Activated naive CD8-positive, alpha-beta T cell treated with anti-CD3 and anti-CD28 coated beads, Interleukin-2, amount 10 ng/mL, durations not matched to agents 7 days and 5 days (primary cell): ENCODE measurements at places on chromosomes 16 and 17. TPM values are rescaled to one million over a fixed set of nuclear protein-coding genes. Genes with fewer than 3 reads are reported as not detected.

DNA sequence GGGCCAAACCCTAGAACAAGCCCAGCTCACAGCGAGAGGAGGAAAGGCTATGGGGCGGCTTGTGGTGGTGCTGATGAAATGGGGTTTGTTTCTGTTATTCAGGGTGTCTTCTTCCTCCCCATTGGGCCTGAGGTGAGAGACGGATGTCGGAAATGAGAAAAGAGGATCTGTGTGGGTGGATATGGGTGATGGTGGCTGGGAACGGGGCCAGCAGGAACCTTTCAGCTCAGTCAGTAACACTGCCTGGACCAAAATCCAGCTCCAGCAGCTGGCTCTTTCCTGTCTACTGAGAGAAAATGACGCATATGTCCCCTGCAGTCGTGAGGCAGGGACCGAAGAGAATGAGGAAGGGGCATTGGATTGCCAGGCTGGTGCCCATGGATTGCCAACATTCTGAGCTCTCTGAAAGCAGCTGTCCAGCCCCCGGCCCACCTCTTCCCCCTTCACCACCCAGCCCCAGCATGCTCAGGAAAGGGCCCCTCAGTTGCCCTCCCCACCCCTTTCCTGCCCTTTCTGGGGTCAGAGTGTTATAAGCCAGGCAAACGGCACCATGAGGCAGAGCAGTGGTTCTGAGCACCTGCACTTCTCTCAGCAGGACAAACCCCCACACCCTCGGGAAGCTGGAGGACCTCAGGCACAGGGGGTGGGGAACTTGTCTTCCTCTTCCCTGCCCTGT, 4.0 kb downstream of the MYH3 start:
- peak overlapping the region; percentile 40 for H3K27ac ChIP-seq
- peaks cover 7% of the 10 kb centered on the region for H3K4me1 ChIP-seq
- H3K36me3 ChIP-seq = no peaks in the 10 kb centered on the region

DNA sequence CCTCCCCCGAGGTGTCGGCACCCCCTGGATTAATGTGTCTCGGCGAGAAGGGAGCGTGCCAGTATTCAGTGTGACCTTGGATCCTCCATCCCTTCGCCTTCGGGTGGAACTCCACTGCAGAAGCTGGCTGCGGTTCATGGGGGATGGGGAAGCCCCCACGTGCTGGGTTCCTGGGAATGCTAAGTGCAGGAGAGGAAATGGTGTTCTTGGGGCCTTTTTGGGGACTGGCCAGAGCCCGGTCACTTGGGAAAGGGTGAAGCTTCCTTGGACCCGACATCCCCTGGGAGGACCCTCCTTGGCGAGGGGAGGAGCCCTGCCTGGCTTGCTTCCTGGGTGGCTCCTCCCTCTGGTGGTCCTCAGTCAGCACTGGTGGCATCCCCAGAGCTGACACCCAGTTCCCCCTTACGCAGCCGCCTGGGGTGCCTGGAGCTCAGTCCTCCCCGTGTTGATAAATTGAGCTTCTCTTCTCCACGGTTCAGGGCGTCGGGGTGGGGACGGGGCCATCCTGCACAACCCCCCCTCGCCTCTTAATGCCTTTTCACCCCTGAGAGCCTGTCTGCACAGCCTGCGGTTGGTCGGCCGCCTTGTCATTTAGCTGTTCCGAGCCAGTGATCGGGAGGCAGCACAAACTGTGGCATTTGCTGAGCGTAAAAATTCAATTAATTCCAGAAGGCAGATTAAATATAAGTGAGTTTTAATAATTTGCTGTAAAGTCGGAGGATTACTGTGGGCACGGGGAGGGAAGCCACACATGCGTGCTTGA, 30.7 kb upstream of the GSE1 start:
- peaks cover 10% of the 10 kb centered on the region for H3K4me1 ChIP-seq
- H3K4me3 ChIP-seq = no peak overlapping the region
- H3K27ac ChIP-seq = peak overlapping the region; percentile 28
- peaks cover 2% of the 10 kb centered on the region for H3K36me3 ChIP-seq
- H3K27me3 ChIP-seq = no peaks in the 10 kb centered on the region
- no peak for DNase-seq

DNA sequence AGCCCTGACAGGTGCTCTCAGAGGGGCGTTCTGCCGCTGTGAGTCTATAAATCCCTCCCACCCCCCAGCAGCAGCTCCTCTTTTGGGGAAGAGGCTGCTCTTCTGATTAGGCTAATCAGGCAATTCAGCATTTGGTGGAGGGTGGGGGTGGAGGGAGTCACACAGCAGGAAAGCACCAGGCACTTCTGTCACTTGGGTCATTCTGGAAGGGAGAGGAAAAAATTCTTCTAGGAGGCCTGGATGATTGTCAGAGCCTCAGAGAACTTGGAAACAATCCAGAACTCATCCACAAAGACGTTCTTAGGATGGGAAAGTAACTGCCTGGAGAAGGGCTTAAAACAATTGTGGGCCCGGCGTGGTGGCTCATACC, 7.3 kb upstream of the SSTR2 start:
- no peak for DNase-seq
- no peak overlapping the region for H3K27ac ChIP-seq
- peaks cover 4% of the 10 kb centered on the region for H3K4me1 ChIP-seq
- H3K36me3 ChIP-seq = no peaks in the 10 kb centered on the region

Gene AIPL1
- not detected for total RNA-seq

- no peaks in the 10 kb centered on the region for H3K27me3 ChIP-seq
- peaks cover 9% of the 10 kb centered on the region for H3K36me3 ChIP-seq
- H3K4me3 ChIP-seq = peak overlapping the region; percentile 97
- DNase-seq = peak; percentile 51
- H3K27ac ChIP-seq = peak overlapping the region; percentile 92
Observed at GRCh38 chr16:2155977-2156848, 631 bp downstream of the TRAF7 start.

GRCh38 chr17:35529866-35530265, 7.6 kb downstream of the SLFN12L start:
- no peaks in the 10 kb centered on the region for H3K27me3 ChIP-seq
- H3K4me1 ChIP-seq = peaks cover 72% of the 10 kb centered on the region
- peak overlapping the region; percentile 64 for H3K4me3 ChIP-seq
- no peak for DNase-seq
- peaks cover 75% of the 10 kb centered on the region for H3K36me3 ChIP-seq

Gene KRT25
- total RNA-seq = not detected

Gene ZNF500
- total RNA-seq = 22.5 TPM

GRCh38 chr16:66240631-66241395, 125.7 kb upstream of the CDH5 start:
- H3K4me1 ChIP-seq = no peaks in the 10 kb centered on the region
- no peaks in the 10 kb centered on the region for H3K36me3 ChIP-seq
- H3K27me3 ChIP-seq = no peaks in the 10 kb centered on the region
- DNase-seq = no peak
- no peak overlapping the region for H3K27ac ChIP-seq
- H3K4me3 ChIP-seq = no peak overlapping the region

DNA sequence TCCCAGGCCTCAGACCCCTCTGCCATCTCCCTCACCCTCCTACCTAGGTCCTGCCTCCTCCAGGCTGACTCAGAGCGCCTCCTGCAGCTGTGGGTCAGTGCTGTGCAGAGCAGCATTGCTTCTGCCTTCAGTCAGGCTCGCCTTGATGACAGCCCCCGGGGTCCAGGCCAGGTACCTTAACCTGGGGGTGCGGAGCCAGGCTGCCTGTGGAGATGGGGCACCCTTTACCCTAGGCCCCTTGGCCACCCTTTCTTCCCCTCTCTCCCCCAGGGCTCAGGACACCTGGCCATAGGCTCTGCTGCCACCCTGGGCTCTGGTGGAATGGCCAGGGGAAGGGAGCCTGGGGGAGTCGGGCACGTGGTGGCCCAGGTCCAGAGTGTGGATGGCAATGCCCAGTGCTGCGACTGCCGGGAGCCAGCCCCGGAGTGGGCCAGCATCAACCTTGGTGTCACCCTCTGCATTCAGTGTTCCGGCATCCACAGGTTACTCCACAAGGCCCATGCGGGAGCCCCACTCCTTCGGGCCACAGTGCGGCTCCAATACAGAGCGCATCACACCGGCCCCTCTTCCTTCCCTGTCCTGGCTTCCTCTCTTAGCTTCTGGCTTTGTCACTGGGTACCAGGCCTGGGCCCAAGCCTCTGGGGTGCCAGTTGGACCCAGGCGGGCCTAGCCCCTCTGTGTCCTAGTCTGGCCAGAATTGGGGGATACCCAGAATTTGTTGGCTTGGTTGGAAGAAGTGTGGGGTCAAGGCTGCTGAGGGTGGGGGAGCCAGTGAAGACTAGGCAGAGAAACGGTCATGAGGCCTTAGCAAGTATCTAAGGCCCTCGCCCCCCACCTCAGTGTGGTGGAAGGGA, 5.0 kb upstream of the KCTD11 start:
- H3K27ac ChIP-seq = no peak overlapping the region
- no peak overlapping the region for H3K4me3 ChIP-seq
- DNase-seq = no peak
- no peaks in the 10 kb centered on the region for H3K27me3 ChIP-seq
- peaks cover 22% of the 10 kb centered on the region for H3K36me3 ChIP-seq

- no peak overlapping the region for H3K27ac ChIP-seq
- no peak overlapping the region for H3K4me3 ChIP-seq
- H3K27me3 ChIP-seq = no peaks in the 10 kb centered on the region
- no peaks in the 10 kb centered on the region for H3K4me1 ChIP-seq
- no peak for DNase-seq
Observed at GRCh38 chr17:71180801-71181385, 939.9 kb upstream of the SOX9 start.

GRCh38 chr16:725041-725376, 1.2 kb downstream of the CCDC78 start:
- H3K27me3 ChIP-seq = no peaks in the 10 kb centered on the region
- no peak overlapping the region for H3K4me3 ChIP-seq
- H3K27ac ChIP-seq = no peak overlapping the region
- no peak for DNase-seq
- H3K36me3 ChIP-seq = no peaks in the 10 kb centered on the region
- peaks cover 3% of the 10 kb centered on the region for H3K4me1 ChIP-seq

DNA sequence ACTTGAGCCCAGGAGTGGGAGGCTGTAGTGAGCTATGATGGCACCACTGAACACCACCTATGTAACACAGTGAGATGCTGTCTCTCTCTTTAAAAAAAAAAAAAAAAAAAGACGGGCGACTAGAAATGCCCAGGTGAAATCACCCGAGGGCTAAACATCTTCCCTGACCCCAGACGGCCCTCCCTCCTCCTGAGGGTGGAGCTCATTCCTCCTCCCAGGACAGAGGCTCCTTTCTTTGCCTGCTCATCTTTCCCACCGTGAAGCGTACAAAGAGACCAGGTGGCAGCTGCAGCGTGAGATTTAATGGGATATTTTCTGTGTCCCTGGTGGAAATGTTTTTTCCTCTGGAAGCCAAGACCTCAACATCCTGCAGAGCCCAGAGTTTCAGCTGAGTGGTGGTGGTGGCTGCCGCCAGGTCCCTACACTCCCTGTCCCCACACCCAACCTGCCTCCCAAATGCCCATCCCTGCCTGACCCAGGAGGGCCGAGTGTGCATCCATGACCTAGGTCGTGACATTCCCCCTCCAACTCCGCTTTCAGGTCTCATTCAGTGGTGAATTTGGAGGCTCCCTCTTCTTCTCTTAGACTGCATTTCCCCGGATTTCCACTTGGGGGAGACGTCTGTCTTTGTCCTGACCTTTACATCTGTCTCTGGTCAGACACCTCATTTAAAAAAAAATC, 14.4 kb upstream of the GPRC5B start:
- H3K36me3 ChIP-seq = no peaks in the 10 kb centered on the region
- no peak for DNase-seq
- H3K27me3 ChIP-seq = peaks cover 7% of the 10 kb centered on the region
- H3K4me1 ChIP-seq = no peaks in the 10 kb centered on the region

Gene ADAMTS18
- total RNA-seq = not detected

DNA sequence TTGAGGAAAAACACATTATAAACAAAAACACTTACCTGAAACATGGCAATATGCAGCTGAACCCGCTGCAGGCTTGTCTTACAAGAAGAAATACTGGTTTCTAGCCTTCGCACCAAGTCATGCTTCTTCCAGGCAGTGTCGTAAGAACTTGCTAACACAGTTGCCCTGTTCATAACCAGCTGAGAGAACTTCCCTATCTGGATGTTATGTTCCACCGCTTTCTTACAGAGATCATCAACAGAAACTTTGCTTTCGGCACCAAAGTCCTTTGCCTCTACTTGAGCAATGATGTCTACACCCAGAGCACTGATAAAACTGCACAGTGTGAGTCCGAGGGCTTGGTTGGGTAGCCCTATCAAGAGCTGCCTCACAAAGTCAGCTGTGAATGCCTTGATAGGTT, 27.9 kb upstream of the ARL6IP1 start:
- no peak for DNase-seq
- H3K27me3 ChIP-seq = no peaks in the 10 kb centered on the region
- no peak overlapping the region for H3K4me3 ChIP-seq

Gene P2RX1
- 1.00 TPM for total RNA-seq

GRCh38 chr17:7579001-7579833, at the start of gene CD68:
CD68 (plus strand) TSS chr17:7579638; CDS start chr17:7579678, 40 bp downstream.
- peaks cover 68% of the 10 kb centered on the region for H3K4me1 ChIP-seq
- H3K36me3 ChIP-seq = peaks cover 47% of the 10 kb centered on the region
- no peaks in the 10 kb centered on the region for H3K27me3 ChIP-seq
- peak within 1 kb of the TSS; percentile 80 for H3K4me3 ChIP-seq
- peak within 1 kb of the TSS; percentile 96 for H3K27ac ChIP-seq
- peak; percentile 61 for DNase-seq

GRCh38 chr16:1026057-1026783, 44.6 kb downstream of the SOX8 start:
- no peak overlapping the region for H3K27ac ChIP-seq
- DNase-seq = no peak
- H3K4me3 ChIP-seq = no peak overlapping the region
- no peaks in the 10 kb centered on the region for H3K36me3 ChIP-seq
- H3K4me1 ChIP-seq = no peaks in the 10 kb centered on the region
- peaks cover 6% of the 10 kb centered on the region for H3K27me3 ChIP-seq

GRCh38 chr17:17060001-17060922, 18.0 kb downstream of the MPRIP start:
- no peak overlapping the region for H3K27ac ChIP-seq
- no peaks in the 10 kb centered on the region for H3K27me3 ChIP-seq
- peak; percentile 20 for DNase-seq
- no peak overlapping the region for H3K4me3 ChIP-seq
- peaks cover 15% of the 10 kb centered on the region for H3K4me1 ChIP-seq
- peaks cover 4% of the 10 kb centered on the region for H3K36me3 ChIP-seq

Gene CORO6
- total RNA-seq = 9.0 TPM

GRCh38 chr16:87806261-87806640, 40.5 kb upstream of the KLHDC4 start:
- DNase-seq = no peak
- H3K27ac ChIP-seq = peak overlapping the region; percentile 100
- peaks cover 2% of the 10 kb centered on the region for H3K36me3 ChIP-seq

Gene GFAP
- not detected for total RNA-seq

GRCh38 chr17:83151442-83152226, 72.2 kb downstream of the METRNL start:
- H3K4me1 ChIP-seq = peaks cover 21% of the 10 kb centered on the region
- peaks cover 4% of the 10 kb centered on the region for H3K27me3 ChIP-seq
- no peak overlapping the region for H3K4me3 ChIP-seq

Gene SUPT6H
- 81.4 TPM for total RNA-seq

- peaks cover 55% of the 10 kb centered on the region for H3K4me1 ChIP-seq
- peaks cover 61% of the 10 kb centered on the region for H3K36me3 ChIP-seq
- no peaks in the 10 kb centered on the region for H3K27me3 ChIP-seq
- DNase-seq = no peak
- H3K4me3 ChIP-seq = peak overlapping the region; percentile 46
Observed at GRCh38 chr16:9096416-9096952, 5.0 kb downstream of the HAPSTR1 start.

- no peak for DNase-seq
- H3K4me1 ChIP-seq = peaks cover 7% of the 10 kb centered on the region
- H3K36me3 ChIP-seq = peaks cover 20% of the 10 kb centered on the region
- H3K4me3 ChIP-seq = no peak overlapping the region
Observed at GRCh38 chr16:3520841-3521240, 20.0 kb downstream of the CLUAP1 start.

Gene CDRT15
- not detected for total RNA-seq

GRCh38 chr16:82755570-82756282, 129.0 kb downstream of the CDH13 start:
- H3K27ac ChIP-seq = no peak overlapping the region
- peaks cover 5% of the 10 kb centered on the region for H3K27me3 ChIP-seq
- no peak overlapping the region for H3K4me3 ChIP-seq
- no peak for DNase-seq
- H3K4me1 ChIP-seq = peaks cover 2% of the 10 kb centered on the region
- no peaks in the 10 kb centered on the region for H3K36me3 ChIP-seq
